ENCODE measurements at places on chromosomes 4 and X. TPM values are rescaled to one million over a fixed set of nuclear protein-coding genes. Genes with fewer than 3 reads are reported as not detected.
A peak's percentile ranks its signal among the peaks of the same experiment; 100 is the strongest.

RAB40AL gene
- 0.55 TPM for total RNA-seq

CENPE gene
- 0.71 TPM for total RNA-seq

DGAT2L6 gene
- not detected for total RNA-seq

GABRG1 gene
- total RNA-seq = not detected

RRH gene
- not detected for total RNA-seq

KLHL5 gene
- 19.4 TPM for total RNA-seq

AKAP17A gene
- total RNA-seq = 16.1 TPM

SH3RF1 gene
- 8.7 TPM for total RNA-seq

USP17L25 gene
- total RNA-seq = not detected

TMEM156 gene
- total RNA-seq = not detected

TMEM150C gene
- 12.8 TPM for total RNA-seq

PLK4 gene
- 2.4 TPM for total RNA-seq

PPEF2 gene
- total RNA-seq = not detected

MAML3 gene
- total RNA-seq = 3.0 TPM

GRCh38 chrX:97401586-97402136 lies 518.0 kb downstream of the RPA4 start:
- DNase-seq = no peak

DNA sequence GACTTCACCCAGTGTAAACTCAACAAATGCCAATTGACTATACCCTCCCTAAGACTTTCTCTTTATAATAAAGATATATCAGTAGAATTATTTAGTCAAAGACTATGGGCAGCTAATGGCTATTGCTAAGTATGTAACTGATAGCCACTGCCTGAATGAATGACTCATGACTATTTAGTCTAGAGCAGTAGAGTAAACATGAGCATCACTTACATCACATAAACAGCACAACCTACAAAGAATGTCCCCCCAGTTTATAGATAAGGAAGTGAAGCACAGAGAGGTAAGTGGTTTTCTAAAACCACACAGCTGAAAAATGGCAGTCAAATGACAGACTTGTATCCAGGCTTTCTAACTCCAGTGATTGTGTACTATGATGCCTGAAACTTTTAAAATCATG lies 507.0 kb downstream of the PPARGC1A start:
- no peak for DNase-seq

GRCh38 chr4:25870081-25870480 lies 7.3 kb upstream of the SEL1L3 start:
- no peak for DNase-seq

- DNase-seq = no peak
These were observed 22.5 kb downstream of the ERVMER34-1 start for GRCh38 chr4:52728691-52729240.

GRCh38 chrX:116009861-116010710 lies 160.5 kb upstream of the AGTR2 start:
- DNase-seq = no peak

DNA sequence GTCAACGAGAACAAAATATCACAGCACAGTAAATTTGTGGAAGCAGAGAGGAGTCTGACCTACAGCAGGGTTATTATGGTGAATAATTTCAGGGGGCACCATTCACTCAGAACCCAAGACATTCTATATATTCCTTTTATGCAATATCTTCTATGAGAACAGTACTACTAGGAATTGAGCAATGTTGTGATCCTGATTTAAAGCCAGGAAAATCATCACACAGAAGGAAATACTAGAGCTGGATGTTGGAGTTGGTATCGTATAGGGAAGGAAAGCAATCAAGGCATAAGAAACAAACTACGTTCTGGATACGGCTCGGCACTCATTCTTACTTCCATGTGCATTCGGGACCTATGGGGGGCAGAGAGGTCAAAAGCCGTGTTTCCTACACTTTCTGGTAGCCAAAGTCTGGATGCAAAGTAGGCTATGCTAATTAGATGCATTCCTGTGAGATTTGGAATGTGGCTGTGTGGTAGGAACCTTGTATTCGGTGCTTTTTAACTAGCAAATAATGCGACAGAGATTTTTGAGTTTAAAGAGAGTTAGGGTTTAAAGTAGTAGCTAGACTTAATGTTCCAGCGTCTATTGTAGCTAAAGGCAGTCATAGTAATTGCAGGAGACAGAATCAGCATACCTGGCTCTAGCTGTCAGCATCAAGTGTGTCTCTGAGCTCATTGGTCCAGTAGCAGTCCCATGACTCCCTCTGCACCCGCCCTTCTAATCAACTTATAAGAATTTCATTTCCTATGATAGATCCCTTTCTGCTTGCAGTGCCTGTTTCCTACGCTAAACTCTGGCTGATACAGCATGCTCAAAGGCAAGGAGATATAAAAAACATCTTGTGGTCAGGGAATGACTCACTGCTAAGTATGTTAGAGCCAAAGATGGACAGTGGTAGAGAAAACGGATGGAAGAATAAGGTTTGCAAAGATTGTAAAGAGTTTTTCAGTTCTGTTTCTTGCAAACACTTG lies 43.3 kb upstream of the PDGFC start:
- DNase-seq = no peak

- DNase-seq = peak; percentile 65
These were observed 85.5 kb downstream of the STARD8 start for GRCh38 chrX:68732906-68733493.

GRCh38 chr4:55973650-55974049 lies 24.9 kb downstream of the CEP135 start:
- no peak for DNase-seq

GRCh38 chrX:46376246-46376885 lies 168.9 kb downstream of the ZNF674 start:
- DNase-seq = no peak

DNA sequence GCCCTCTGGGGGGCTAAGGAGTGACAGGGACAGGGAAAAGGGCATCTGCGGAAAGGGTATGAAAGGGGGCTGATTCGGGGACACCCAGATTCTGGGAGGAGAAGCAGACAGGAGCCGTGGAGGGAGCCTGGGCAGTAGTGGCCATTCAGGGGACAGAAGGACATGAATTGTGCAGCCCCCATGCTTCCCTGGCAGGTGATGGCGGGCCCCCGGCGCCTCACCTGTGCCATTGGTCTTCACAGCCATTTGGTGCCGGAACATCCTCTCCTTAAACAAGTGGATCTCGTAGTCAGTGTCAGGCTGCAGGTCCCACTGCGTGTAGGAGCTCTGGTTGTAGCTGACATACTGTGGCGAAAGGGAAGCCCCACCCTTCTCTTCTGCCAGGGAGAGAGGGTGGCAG lies 21.9 kb downstream of the L1CAM start:
- DNase-seq = no peak

GRCh38 chr4:34939073-34939472 lies 1305.2 kb downstream of the ARAP2 start:
- DNase-seq = no peak

DNA sequence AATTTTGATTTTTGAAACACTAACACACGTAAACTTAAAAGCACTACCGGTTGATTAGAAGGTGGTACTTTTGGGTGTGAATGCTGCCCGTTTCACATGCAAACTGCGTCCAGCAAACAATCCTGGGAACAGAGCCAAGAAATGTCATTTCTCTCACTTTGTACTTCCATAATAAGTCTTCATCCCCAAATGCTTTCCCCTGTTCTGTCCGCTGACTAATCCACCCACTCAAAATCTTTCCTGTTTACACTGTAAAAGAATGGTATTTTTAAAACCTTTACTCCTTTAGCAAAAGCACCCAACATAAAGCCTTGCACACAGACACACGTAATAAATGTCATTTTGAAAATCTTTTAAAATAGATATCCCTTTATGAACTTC lies 39.1 kb upstream of the PDLIM5 start:
- no peak for DNase-seq

DNA sequence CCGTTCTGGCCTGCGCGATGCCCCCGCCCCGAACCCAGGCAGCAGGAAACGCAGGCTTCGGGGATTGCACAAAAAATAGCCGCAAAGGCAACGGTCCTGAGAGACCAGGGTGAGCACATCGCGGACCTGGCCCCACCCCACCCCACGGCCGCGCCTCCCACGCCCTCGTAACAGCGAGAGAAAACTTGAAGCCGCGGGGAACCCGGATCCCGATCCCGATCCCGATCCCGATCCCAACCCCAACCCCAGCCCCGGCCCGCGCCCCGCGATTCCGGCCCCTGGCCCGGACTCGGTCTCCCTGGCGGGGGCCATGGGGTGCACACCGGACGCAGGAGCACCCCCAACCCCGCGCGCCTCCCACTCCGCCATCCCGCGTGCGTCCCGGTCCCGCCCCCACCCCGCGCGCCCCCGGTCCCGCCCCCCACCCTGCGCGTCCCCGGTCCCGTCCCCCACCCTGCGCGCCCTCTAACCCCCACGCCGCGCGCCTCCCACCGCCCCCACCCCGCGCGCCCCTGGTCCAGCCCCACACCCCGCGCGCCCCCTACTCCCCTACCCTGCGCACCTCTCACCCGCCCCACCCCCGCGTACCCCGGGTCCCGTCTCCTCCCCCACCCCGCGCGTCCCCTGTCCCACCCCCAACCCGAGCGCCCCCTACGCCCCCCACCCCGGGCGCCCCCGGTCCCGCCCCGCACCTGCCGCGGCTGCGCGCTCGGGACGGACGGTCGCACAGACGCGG lies 29.0 kb downstream of the NOP14 start:
- DNase-seq = peak; percentile 77

DNA sequence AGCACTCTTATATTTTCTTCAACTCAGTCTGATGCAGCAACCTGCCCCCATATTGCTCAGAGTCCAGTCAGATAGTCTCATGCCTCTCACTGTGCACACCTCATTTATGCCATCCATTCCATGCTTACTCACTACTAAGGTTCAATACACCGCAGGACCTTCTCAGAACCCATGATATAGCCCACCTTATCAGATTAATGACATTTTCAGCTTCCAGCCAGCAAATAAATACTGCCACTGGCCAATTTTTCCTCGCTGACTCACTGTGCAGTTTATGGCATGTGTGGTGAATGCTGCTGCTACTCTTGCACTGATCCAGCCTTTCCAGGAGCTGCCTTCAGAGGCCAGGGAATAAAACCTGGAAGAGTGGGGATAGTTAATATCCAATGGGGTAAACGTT lies 380.6 kb upstream of the SPOCK3 start:
- no peak for DNase-seq

- DNase-seq = no peak
These were observed 44.0 kb upstream of the CT47C1 start for GRCh38 chrX:119028733-119029330.

DNA sequence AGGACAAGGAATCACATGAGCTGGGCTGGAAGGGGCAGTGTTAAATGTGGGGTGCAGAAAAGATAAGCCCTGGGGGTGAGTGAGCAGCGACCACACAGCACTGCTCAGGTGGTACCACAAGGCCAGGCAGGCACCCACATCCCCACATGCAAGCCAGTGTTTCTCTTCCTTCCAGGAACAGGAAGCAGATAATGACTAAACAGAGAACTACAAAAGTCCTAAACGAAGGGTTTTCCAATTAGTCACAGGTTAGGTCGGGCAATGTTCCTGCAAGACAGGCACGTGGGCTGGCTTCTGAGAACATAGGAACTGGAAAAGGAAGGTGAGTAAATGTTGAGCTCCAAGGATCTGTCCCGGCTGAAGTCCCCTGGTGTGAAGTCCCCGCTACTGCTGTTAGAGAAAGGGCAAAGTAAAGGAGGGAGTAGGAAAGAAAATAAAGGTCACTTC lies 19.5 kb downstream of the RELL1 start:
- DNase-seq = peak; percentile 58

DNA sequence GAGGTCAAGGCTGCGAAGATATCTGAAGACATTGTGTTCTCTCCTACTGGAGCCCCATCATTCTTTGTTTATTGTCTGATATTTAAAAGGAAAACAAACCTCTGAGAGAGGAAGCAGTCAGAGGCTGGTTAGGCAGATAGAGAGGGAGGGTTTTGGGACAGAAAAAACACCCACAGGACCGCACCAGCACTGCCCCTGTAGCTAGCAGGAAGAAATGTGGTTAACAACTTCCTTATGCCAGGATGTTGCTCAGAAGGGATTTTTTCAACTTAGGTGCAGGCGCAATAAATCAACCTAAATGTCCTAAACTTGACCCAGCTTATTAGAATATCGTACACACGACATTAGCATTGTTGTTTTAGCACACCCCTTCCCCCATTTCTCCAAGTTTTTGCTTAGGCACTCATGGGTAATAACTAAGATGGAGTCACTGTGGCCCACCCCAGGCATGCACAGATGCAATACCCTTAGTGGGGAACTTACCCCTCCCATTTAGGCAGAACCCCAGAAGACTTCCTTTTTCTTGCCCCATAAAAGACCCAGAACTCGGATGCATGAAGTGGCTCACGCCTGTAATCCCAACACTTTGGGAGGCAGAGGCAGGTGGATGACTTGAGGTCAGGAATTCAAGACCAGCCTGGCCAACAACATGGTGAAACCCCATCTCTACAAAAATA lies 2.8 kb upstream of the ZNF718 start:
- no peak for DNase-seq

DNA sequence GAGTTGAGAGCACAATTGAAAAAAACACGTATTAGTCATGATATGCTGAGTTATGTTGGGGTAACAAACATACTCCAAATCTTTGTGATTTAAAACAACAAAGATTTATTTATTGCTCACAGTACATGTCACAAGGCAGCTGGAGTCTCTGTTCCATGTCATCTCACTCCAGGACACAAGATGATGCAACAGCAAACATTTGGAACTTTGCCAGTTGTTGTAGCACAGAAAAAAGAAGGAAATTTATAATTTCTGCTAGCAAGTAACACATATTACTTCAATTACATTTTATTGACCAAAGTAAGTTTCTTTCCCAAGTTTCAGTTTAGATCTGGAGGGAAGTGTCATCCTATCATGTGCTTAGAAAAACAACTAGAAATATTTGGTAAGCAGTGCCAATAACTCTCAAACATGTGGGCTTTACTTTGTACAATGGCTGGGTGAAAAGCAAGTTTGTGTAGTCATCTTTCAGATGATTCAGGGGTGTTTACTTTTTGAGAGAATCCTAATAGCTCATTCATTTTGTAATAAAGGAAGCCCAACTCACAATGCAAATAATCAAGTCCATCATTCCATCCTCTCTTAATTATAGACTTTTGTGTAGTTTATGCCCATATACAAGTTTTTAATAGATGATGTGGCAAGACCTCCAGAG lies 452.3 kb downstream of the ZIC3 start:
- DNase-seq = no peak

- no peak for DNase-seq
These were observed 387.8 kb downstream of the PRR32 start for GRCh38 chrX:127207326-127207725.

GRCh38 chr4:41709844-41710481 lies 38.6 kb downstream of the PHOX2B start:
- no peak for DNase-seq

DNA sequence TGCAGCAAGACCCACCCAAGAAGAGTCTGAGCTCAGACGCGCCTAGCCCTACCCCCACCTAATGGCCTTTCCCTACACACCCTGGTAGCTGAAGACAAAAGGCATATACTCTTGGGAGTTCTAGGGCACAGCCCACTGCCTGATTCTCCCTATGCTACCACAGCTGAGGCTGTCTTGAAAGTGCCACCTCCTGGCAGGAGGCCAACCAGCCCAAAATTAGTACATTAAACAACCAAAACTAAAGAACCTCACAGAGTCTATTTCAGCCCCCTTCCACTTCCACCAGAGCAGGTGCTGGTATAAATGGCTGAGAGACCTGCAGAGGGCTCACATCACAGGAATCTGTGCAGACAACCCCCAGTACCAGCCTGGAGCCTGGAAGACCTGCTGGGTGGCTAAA lies 119.1 kb downstream of the HMGN5 start:
- DNase-seq = no peak

All from left cardiac atrium (tissue), 4 donors.